ENCODE measurements at places on chromosomes 7 and 10.

GRCh38 chr7:143380646-143381426, at the start of gene ZYX:
Gene ZYX, plus strand, starts transcription at chr7:143381345. Its CDS starts 227 bp downstream, at chr7:143381572.
- H3K27me3 ChIP-seq = no peaks in the 10 kb centered on the region
- peak within 1 kb of the TSS; percentile 85 for H3K4me3 ChIP-seq
- peak within 1 kb of the TSS; percentile 70 for H3K27ac ChIP-seq
- H3K36me3 ChIP-seq = no peaks in the 10 kb centered on the region
- peaks cover 40% of the 10 kb centered on the region for H3K4me1 ChIP-seq
- DNase-seq = peak; percentile 79

- no peaks in the 10 kb centered on the region for H3K27me3 ChIP-seq
- peaks cover 17% of the 10 kb centered on the region for H3K36me3 ChIP-seq
Measured at GRCh38 chr7:100211342-100211780, 8.4 kb upstream of the PVRIG start.

DNA sequence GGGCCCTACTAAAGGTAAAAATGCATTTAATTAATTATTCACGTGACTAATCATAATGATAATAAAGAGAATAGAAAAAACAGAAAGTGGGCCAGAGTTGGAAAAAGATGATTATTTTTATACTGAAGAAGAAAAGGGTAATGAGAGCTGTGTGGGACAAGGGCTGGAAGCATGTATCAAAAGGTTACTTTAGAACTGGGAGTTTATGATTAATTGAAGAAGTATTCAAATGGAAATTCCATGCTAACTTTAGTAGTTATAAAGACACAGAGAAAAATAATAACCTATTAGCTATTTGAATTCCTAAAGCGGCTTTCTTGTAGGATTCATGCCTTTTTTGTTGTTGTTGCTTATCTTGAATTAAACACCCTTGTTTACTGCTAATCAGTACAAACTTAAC, 49.9 kb downstream of the MKX start:
- no peak overlapping the region for H3K27ac ChIP-seq
- DNase-seq = no peak
- H3K4me3 ChIP-seq = no peak overlapping the region
- peaks cover 3% of the 10 kb centered on the region for H3K27me3 ChIP-seq
- no peaks in the 10 kb centered on the region for H3K4me1 ChIP-seq

GRCh38 chr10:130844310-130844709, 467.2 kb downstream of the TCERG1L start:
- H3K4me1 ChIP-seq = no peaks in the 10 kb centered on the region
- H3K4me3 ChIP-seq = no peak overlapping the region
- no peak overlapping the region for H3K27ac ChIP-seq
- no peaks in the 10 kb centered on the region for H3K36me3 ChIP-seq
- no peaks in the 10 kb centered on the region for H3K27me3 ChIP-seq

GRCh38 chr10:60827791-60828488, 49.7 kb downstream of the CDK1 start:
- H3K36me3 ChIP-seq = no peaks in the 10 kb centered on the region
- no peak for DNase-seq
- no peak overlapping the region for H3K27ac ChIP-seq
- H3K4me1 ChIP-seq = peaks cover 10% of the 10 kb centered on the region

GRCh38 chr7:11750191-11750590, 81.8 kb downstream of the THSD7A start:
- H3K4me3 ChIP-seq = no peak overlapping the region
- DNase-seq = no peak
- H3K27ac ChIP-seq = no peak overlapping the region
- no peaks in the 10 kb centered on the region for H3K36me3 ChIP-seq
- no peaks in the 10 kb centered on the region for H3K4me1 ChIP-seq
- H3K27me3 ChIP-seq = no peaks in the 10 kb centered on the region

- DNase-seq = no peak
- H3K4me1 ChIP-seq = no peaks in the 10 kb centered on the region
- no peaks in the 10 kb centered on the region for H3K27me3 ChIP-seq
- no peak overlapping the region for H3K27ac ChIP-seq
- no peak overlapping the region for H3K4me3 ChIP-seq
Measured at GRCh38 chr7:147510923-147511322, 1079.6 kb upstream of the C7orf33 start.

- H3K4me1 ChIP-seq = no peaks in the 10 kb centered on the region
- no peaks in the 10 kb centered on the region for H3K36me3 ChIP-seq
- H3K4me3 ChIP-seq = no peak overlapping the region
Measured at GRCh38 chr7:20193242-20193777, 23.9 kb downstream of the MACC1 start.

DNA sequence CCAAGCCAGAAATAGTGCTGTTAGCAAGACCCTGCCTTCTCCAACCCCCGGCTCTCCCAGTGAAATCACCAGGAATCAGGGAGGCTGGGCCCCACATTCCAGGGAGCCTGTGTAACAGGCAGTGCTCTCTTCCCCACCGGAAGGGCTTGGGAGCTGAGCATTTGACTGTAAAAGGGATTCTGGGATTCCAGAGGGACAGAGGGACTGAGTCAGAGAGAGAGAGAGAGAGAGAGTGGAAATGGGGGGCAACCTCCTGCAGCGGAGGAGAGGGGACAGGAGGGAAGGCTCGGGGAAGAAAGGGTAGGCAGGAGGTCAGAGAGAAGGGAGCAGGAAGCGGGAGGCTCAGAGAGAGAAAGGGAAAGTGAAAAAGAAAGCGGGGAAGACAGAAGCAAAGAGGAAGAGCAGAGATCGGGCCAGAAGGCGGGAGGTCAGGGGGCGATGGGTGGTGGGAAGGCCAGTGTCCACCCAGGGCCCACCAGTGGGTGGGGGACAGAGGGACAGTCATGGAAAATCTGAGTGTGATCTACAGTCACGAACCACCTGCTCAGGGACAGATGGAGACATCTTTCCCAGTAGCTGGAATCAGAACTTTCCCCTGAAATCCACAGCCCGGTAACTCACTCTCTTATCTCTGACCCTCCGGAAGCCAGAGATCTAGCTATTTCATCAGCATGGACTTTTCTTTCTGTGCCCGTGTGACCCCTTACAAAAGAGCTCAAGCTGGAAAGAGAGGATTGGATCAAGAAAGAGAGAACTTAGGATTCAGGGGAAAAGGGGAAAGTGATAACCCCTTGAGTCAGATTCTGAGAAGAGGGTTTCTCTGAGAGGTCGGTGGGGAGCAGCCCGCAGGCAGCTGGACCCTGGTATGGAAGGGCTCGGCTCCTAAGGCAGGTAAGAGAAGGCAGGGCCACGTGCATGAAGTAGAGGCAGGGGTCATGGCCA, 4.6 kb upstream of the SERPINE1 start:
- peak overlapping the region; percentile 50 for H3K27ac ChIP-seq
- DNase-seq = no peak
- peak overlapping the region; percentile 58 for H3K4me3 ChIP-seq

DNA sequence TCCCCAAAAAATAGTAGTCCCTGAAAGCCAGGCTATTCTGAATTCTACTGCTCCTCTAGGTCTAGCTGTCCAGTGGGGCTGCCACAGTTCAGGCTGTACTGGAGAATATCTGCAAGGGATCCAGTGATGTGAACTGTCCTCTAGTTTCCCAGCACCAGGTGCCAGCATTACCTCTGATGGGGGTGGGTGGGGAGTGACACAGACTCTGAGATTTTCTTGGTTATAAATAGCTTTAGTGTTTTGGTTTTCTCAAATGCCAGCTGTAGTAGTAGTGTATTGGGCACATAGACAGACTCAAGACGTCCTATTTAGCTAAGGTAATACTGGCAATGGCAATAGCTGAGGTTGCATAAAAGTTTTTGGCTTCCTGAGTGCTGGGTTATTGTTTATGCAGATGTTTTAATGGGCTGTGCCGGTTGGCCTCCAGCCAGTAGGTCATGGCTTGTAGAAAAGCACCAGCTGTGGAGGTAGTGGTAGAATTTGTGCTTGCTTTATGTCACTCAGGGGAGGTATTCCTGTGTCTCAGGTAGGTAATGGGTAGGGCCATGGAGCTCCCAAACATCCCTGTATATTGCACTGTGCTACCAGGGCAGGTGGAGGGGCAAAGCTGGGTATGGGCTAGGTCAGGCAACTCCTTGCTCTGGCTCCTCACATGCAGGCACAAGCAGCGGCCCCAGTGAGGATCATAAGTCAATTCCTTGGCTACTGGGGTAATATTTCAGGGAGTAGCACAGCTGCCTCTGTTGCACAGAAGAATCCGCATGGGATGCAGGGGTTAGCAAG, 338.7 kb upstream of the LRRTM3 start:
- no peaks in the 10 kb centered on the region for H3K36me3 ChIP-seq
- no peaks in the 10 kb centered on the region for H3K27me3 ChIP-seq
- no peaks in the 10 kb centered on the region for H3K4me1 ChIP-seq
- DNase-seq = no peak

DNA sequence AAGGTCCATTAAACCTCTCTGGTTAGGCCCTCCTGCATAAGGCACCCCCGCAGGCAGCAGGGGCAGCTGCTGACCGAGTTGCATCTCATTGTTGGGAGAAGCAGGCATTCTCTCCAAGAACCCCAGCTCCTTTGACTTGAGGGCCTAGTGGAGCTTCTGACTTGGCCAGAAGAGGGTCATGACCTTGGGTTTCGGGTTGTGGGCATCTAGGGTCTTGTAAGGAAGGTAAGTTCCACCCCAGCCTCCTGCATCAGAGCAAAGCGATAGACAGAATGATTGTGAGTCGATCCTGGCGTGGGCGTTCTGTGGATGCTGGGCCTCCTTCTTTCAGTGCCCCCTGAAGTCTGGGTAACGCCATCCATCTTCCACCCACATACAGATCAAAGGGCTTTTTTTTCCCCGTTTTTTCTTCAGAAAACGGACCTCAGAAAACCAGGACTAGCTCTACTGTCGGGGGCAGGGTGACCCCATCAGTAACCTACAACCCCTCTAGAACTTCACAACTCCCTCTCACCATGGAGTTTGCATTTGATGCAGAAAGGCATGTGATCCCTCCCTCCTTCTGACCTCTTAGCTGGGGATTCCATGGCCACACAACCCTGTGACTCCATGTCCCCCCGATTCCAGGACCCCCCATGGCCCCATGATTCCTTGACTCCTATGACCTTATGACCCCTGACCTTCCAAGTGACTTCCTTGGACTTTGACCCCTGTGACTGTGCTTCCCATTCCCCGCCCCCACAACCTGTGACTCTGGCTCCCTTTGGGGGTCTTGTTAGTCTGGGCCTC, 3.0 kb downstream of the SEMA4G start:
- H3K4me1 ChIP-seq = peaks cover 18% of the 10 kb centered on the region
- peaks cover 1% of the 10 kb centered on the region for H3K36me3 ChIP-seq
- DNase-seq = no peak

GRCh38 chr7:79880312-79880711, 254.3 kb upstream of the GNAI1 start:
- H3K36me3 ChIP-seq = no peaks in the 10 kb centered on the region
- DNase-seq = no peak
- H3K27ac ChIP-seq = no peak overlapping the region
- no peak overlapping the region for H3K4me3 ChIP-seq
- H3K27me3 ChIP-seq = no peaks in the 10 kb centered on the region

GRCh38 chr7:111518264-111518663, 44.0 kb downstream of the IMMP2L start:
- no peak overlapping the region for H3K4me3 ChIP-seq
- peaks cover 1% of the 10 kb centered on the region for H3K36me3 ChIP-seq
- H3K4me1 ChIP-seq = no peaks in the 10 kb centered on the region
- no peak for DNase-seq

GRCh38 chr10:6507311-6507710, 72.8 kb downstream of the PRKCQ start:
- H3K4me1 ChIP-seq = peaks cover 73% of the 10 kb centered on the region
- H3K4me3 ChIP-seq = peak overlapping the region; percentile 60
- peaks cover 71% of the 10 kb centered on the region for H3K36me3 ChIP-seq
- DNase-seq = peak; percentile 57

GRCh38 chr7:136741941-136742340, 126.5 kb upstream of the CHRM2 start:
- no peaks in the 10 kb centered on the region for H3K4me1 ChIP-seq
- no peaks in the 10 kb centered on the region for H3K27me3 ChIP-seq
- H3K4me3 ChIP-seq = no peak overlapping the region

GRCh38 chr10:127903789-127904188, 3.1 kb upstream of the PTPRE start:
- H3K36me3 ChIP-seq = no peaks in the 10 kb centered on the region
- H3K4me1 ChIP-seq = peaks cover 8% of the 10 kb centered on the region
- DNase-seq = no peak
- H3K27me3 ChIP-seq = peaks cover 18% of the 10 kb centered on the region
- H3K4me3 ChIP-seq = no peak overlapping the region

DNA sequence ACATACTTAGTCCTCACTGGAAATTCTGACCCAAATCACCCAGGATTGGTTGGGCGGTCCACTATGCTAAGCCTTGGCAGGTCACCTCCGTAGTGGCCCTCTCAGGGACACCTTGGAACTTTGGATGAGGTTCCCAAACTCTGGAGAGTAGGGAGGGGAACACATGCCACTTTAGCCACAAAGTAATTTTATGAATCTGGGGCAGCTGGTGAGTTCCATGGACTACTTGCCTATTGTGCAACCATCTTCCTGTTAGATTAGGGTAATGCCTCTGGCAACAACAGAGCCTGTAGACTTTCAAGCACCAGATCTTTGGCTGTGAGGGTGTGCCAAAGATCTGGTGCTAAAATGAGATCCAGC, 77.7 kb downstream of the ITGB8 start:
- H3K4me3 ChIP-seq = no peak overlapping the region
- H3K4me1 ChIP-seq = no peaks in the 10 kb centered on the region
- H3K27me3 ChIP-seq = no peaks in the 10 kb centered on the region
- H3K36me3 ChIP-seq = no peaks in the 10 kb centered on the region
- DNase-seq = no peak

- no peak overlapping the region for H3K4me3 ChIP-seq
- peaks cover 11% of the 10 kb centered on the region for H3K4me1 ChIP-seq
- peaks cover 8% of the 10 kb centered on the region for H3K27me3 ChIP-seq
- DNase-seq = no peak
- no peaks in the 10 kb centered on the region for H3K36me3 ChIP-seq
Measured at GRCh38 chr7:142767451-142767850, 3.3 kb upstream of the PRSS2 start.

GRCh38 chr7:144747936-144748335, 87.9 kb downstream of the TPK1 start:
- no peaks in the 10 kb centered on the region for H3K4me1 ChIP-seq
- H3K27ac ChIP-seq = no peak overlapping the region
- H3K4me3 ChIP-seq = no peak overlapping the region
- no peak for DNase-seq
- no peaks in the 10 kb centered on the region for H3K27me3 ChIP-seq

DNA sequence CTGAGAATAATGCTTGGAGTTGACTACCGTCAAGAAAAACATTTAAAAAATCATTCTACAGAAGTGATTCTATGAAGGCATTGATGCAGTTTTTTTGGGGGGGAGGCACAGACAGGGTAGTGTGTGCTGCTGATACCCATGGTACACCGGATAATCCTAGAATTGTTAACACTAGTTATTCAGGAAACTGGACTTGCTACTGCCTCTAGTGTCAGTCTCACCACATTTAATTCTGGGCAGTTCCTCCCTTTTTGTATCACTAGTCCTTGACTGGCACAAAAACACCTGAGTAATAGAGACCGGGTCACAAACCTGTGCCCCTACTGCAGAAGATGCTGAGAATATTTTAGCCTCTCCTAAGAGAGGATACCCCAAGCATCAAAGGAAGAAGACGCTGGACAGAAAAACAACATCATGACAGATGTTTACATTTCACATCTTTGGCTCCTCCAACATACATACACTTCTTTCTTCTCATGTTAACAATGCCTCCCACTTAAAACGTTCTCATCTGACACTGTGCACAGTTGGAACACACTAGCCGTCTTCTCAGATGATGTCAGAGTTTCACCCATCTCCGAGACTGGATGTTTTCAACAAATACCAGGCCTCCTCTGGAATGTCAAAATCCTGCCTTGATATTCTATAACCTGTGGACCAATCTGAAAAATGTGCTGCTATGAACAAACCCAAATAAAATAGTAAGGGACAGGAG, 13.1 kb upstream of the TCAF1 start:
- H3K27ac ChIP-seq = no peak overlapping the region
- no peak for DNase-seq
- H3K4me1 ChIP-seq = peaks cover 11% of the 10 kb centered on the region

GRCh38 chr10:43885842-43886241, 237.2 kb upstream of the ZNF32 start:
- no peaks in the 10 kb centered on the region for H3K4me1 ChIP-seq
- peaks cover 14% of the 10 kb centered on the region for H3K27me3 ChIP-seq
- no peak overlapping the region for H3K4me3 ChIP-seq
- H3K27ac ChIP-seq = no peak overlapping the region

All from activated T-helper 1 cell treated with anti-CD3 and anti-CD28 coated beads, Interleukin-12 subunit alpha, Interleukin-12 subunit beta, Interleukin-2, Interleukin-4 antibody, amounts not matched to agents 30 ng/mL and 10 ng/mL and 1 ng/mL, durations not matched to agents 14 hours and 24 hours and 36 hours (primary cell).